ENCODE measurements at places on chromosomes 12 and 14.

- DNase-seq, result no peak
These were observed 111.4 kb downstream of the CRACR2A start for GRCh38 chr12:3641428-3642018.

DNA sequence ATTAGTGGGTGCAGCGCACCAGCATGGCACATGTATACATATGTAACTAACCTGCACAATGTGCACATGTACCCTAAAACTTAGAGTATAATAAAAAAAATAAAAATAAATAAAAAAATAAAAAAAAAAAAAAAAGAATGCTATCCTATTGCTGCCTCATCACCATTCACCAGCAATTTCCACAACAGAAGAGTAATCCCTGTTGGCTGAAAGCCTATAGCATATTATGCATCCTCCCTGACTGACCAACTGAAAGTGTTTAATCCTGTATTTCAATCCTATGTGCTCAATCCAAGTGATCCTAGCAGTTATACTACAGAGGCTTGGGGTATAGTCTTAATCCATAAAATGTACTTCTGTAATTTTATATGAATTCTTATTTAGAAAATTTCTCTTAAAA lies 18.5 kb downstream of the DICER1 start:
- no peak for DNase-seq

GRCh38 chr12:19005257-19005801 lies 124.2 kb upstream of the PLEKHA5 start:
- DNase-seq, result no peak

DNA sequence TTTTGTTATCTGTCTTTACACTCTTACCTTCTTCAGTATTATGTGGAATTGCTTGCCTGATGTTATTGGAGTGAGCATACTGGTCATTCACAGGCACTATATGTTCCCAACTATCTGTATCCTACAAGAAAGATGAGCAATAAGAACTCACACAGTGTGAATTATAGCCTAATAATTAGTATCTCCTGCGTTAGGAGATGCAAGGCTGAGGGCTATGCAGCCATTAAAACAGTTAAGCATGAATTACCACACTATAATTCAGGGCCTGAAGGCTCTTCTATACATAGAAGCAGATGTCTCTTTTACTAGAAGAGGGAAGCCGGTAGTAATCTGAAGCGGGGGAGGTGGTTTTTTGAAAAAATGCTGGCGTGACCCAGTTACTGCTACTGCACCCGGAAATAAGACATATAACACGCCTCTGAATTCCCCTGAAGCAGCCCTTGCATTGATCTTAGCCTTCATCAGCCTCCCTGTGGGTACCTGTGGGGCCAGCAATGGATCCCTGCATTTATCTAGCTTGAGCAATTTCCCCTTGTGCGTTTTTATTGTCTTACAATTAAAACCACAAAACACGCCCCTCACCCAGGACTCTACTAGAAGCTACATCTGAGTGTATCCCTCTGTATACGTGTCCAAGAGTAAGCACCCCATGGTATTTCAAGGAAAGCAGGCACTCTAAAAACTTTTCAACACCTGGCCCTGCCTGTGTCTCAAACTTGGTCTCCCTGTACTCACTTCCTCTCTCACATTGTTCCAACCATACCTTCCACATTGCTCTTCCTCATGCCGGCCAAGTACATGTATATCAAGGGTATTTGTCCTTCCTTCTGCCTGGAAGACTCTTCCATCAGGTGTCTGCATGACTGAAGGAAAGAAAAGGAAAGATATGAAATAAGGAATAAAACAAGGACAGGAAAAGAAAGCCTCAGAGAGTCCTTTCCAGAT lies 210.9 kb upstream of the ARID2 start:
- no peak for DNase-seq

GRCh38 chr12:92478692-92479091 lies 224.1 kb upstream of the PLEKHG7 start:
- DNase-seq, result no peak

DNA sequence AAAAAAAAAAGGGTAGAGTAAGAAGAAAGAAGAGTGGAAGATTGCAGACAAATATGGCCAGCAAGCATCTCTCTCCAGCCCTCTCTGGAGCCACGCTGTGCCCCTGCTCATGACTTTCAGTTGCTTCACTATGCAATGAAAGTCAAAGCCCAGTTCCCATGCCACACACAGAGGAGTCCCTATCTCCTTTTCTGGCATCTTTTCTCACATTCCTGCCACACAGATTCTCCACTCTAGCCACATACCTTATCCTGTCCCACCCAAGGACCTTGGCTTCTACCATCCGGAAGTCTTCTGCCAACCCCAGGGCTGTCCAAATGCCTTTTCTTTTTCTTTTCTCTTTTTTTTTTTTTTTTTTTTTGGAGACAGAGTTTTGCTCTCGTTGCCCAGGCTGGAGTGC lies 39.3 kb upstream of the CAPRIN2 start:
- no peak for DNase-seq

GRCh38 chr14:88934351-88934806 lies 109.9 kb downstream of the TTC8 start:
- DNase-seq, result no peak

DNA sequence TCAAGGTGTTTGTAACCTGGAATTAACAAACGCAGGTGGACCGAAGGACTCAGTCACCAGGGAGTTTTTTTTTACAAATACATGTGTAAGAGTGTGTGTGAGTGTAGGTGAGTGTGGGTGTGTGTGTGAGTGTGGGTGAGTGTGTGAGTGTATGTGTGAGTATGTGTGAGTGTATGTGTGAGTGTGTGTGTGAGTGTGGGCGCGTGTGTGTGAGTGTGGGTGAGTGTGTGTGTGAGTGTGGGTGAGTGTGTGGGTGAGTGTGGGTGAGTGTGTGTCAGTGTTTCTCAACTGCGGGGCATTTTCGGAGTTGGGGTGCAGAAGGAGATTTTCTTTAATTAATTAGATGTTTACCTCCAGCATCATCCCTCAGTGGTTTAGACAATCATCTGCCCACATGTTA lies 1178.8 kb downstream of the VRK1 start:
- DNase-seq, result no peak

- no peak for DNase-seq
These were observed 2.0 kb downstream of the PACS2 start for GRCh38 chr14:105316577-105316941.

DNA sequence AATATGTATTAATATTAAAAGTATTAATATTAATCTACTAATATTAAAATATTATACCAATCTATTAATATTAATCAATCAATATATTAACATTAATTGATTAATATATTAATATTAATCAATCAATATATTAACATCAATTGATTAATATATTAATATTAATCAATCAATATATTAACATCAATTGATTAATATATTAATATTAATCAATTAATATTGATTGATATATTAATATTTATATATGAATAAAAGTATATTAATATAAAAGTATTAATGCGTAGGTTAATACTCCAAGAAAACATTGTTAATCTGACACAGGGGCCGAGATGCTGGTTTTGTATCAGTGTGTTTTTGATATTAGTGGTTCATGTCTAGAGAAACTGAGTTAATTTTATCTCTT lies 1430.1 kb upstream of the SEL1L start:
- DNase-seq, result no peak

DNA sequence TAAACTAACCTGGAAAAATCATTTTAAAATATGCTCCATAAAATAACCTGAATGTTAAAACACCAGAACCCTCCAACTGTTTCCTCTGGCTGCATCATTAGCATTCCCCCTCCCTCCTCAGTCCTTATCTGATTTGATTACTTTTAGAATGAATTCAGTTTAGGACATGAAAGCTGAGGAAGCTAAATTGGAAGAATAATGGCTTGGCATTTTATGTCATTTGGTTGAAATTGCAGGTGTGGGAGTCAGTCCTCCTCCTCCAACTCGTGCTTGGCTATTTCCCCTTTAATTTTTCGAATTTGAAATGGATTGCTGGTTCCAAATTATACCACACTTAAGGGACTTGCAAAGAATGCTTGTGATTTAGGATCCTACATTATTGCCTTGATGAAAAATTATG lies 473.0 kb upstream of the STXBP6 start:
- no peak for DNase-seq

DNA sequence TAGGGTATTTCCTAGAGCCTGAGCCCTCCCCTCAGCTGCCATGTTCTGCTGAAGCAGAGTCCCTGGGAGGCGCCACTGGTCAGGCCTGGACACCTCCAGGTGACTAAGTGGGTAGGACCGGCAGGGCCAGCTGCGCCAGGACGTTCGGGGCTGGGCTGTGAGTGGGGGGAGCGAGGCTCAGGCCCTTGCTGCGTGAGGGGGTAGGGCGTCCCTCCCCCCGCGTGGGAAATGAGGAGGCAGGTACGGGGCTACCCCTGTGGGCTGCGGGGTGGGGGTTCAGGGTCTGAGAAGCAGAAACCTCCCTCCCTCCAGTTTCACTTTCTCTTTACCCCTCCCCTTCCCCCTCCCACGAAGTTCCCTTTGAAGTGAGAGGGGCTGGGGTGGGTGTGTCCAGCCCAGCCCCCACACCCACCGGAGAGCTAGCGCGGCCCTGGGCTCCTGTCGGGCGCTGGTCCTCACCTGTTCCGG lies 22.1 kb upstream of the KIF26A start:
- no peak for DNase-seq

DNA sequence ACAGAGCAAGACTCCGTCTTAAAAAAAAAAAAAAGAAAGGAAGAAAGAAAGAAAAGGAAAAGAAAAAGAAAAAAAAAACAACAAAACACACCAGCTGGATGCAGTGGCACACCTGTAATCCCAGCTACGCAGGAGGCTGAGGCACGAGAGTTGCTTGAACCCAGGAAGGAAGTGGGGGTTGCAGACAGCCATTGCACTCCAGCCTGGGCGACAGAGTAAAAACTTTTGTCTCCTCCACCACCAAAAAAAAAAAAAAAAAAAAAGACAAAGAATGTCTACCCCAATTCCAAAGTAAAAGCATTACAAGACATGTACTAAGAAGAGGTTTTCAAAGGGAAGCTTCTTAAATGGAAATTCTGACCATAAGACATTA lies 53.4 kb downstream of the HNRNPC start:
- DNase-seq, result no peak

- no peak for DNase-seq
These were observed 361.1 kb upstream of the ATP2B1 start for GRCh38 chr12:90069711-90070110.

GRCh38 chr12:38872561-38872960 lies 32.8 kb downstream of the CPNE8 start:
- DNase-seq, result no peak

- no peak for DNase-seq
These were observed 152.3 kb downstream of the MSRB3 start for GRCh38 chr12:65430571-65431306.

DNA sequence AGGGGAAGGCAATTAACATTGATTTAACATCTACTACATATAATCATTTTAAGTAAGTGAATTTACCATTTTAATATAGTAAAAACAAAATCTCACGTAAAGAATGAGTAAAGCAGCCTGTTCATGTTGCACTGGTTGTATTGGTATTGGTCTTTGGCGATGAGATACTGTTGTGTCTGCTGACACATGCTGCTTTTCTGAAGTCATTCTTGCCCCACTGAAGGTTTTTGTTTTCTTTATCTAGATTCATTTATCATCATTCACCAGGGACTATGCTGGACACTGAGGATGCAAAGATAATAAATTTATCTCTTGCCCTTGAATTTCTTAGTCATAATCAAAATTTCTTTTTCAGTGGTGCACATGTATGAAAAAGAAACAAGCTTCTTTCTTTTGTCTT lies 246.2 kb upstream of the NPAS3 start:
- DNase-seq, result no peak

GRCh38 chr14:75158843-75159614 lies 17.4 kb downstream of the TMED10 start:
- DNase-seq, result no peak

GRCh38 chr12:132171293-132171967 lies 27.2 kb downstream of the NOC4L start:
- DNase-seq, result no peak

DNA sequence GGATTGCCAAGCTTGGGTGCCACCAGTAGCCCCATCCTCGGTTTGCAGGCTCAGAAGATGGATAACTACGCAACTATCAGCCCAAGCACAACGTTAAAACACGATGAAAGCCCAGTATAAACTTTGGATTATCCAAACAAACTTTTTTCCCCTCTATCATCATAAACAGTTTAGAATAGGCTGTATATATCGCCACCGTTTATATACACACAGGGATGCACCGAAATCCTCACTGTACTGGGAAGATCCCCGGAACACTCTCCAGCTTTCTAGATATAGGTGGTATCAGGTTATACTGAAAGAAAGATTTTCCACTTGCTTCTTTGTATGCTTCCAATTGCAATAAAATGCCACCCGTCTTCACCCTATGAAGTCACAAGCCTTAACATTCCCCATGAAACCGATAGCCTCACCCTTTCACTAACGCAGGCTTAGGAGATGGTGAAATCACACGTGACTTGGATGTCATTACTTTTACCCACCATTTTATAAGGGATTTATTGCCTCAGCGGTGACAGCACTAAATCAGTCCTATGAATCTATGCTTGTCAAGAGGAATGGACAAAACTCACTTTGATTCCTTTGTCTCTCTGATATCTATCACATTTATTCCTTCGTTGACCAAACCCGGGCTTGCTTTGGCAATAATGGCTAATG lies 207.6 kb upstream of the FOXN3 start:
- DNase-seq, result no peak

GRCh38 chr12:50841716-50842531 lies 802 bp upstream of the TMPRSS12 start:
- DNase-seq, result no peak

DNA sequence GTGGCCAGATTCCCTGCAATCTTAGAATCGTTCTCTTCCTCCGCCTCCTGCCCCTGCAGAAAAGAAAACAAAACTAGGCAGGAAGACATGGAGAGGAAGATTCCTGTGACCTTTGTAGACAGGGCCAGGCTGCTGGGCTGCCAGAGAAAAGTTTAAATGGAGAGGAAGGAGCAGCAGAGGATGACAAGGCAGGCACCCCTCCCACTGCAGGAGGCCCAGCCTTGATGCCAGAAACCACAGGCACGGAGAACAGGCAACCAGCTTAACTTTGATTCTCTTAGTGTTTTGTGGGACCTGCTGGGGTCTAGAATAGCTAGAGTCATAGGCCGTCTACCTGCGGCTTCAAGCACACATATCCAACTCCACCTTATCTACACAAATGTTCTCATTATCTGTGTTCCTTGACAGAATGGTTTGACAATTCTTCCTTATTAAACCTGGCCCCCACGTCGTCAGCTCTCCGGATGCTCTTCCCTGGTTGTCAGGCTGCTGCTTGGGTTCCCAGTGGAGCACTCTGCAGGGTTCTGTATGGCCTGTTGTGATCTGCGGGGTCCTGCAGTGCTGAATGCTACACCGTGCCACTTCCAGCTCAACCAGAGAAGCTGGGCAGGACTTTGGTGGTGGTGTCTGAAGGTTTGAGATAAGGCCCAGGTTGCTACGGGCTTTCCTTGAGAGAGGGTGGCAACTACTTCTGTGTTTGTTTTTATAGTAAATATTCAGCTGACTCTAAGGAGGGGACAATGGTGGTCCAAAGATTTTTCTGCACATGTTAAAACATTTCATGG lies 609.5 kb downstream of the AACS start:
- DNase-seq, result no peak

GRCh38 chr12:50603817-50604639 lies 99.2 kb downstream of the DIP2B start:
- DNase-seq, result no peak

- DNase-seq, result no peak
These were observed 3.5 kb upstream of the RHOJ start for GRCh38 chr14:63200767-63201166.
